ENCODE measurements at places on chromosomes 7 and 10.

DNA sequence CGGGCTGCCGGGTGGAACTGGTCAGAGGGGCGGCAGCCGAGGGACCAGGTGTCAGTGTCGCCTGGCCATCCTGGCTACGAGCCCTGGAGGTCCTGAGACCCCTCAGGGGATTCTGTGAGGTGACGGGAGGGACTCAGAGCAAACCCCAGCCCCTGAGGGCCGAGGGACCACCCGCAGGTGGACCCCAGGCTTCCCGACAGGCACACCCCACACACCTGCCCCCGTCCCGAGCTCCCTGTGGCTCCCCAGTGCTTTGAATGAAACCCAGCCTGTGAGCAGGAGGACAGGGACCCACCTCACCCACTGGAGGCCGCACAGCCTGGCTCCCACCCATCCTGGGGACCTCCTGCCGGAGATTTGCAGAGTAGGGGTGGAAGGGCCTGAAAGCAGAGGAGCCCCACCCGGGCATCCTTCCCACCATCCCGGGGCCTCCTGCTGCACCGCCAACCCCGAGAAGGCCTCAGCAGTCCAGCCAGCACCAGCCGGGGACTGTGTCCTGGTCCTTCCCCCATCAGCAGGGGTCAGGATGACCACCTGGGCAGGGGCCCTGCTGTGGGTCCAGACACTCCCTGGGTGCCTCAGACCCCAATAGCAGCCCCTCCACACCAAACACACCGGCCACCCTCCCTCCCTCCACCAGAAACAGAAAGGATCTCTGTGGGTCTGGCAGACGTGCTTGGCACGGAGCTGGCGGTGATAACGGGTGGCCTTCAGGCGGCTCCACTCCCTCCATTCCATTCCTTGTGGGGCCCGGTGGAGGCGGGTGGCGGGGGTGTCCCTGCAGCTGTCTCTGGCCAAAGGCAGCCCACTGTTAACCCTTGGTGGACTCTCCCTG, 13.9 kb downstream of the VENTX start:
- DNase-seq: no peak

DNA sequence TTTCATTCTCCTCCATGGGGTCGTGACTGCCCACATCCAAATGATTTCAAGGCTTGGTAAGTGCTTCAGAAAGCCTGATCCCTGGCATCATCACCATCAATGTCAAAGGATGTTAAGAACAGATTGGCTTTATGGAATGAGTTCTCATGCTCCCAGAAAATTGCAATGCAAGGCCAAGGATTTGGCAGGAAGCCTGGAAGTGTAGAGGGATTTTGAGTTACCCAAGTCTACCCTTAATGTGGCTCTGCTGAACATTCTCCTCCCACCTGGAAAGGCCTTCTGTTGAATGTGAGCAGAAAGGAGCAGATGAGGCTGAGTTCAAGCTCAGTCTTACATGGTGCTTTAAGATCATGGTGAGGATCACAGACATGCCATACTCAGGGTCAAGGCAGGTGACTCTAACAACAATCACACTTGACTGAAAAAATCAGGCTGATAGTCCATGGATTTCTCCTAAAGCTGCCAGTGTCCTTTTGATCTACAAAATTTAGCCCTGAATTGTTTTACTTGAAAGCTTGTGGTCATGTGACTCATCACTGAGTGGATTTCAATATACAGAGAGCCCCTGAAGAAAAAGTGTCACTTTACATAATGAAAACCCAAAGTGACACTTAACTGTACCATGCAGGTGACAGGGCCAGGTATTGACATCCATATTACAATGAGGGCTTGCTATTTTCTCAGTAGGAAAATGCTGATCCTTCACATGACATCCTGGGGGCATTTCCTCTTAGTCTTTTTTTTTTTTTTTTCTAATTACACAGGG, 111.1 kb upstream of the PDLIM1 start:
- no peak for DNase-seq

DNA sequence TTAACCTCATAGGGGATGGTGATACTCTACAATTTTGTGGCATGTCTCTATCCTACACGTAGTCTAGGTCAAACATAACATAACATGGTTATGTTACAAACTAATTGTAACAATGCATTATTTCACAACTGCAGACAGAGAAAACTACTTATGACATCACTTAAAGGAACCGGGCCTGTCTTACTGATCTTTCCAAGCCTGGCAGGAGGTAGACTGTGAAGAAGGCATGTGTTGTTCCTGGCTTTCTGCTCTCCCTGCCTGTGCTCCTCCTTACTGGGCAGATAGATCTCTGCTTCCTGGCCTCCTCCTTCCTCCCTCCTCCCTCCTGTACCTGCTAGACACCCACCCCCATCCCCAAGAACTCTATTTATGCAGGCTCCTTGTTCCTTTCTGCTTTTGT, 5.4 kb downstream of the CACNB2 start:
- DNase-seq: no peak

- no peak for DNase-seq
Observed at GRCh38 chr7:120733143-120733542, 124.8 kb downstream of the TSPAN12 start.

DNA sequence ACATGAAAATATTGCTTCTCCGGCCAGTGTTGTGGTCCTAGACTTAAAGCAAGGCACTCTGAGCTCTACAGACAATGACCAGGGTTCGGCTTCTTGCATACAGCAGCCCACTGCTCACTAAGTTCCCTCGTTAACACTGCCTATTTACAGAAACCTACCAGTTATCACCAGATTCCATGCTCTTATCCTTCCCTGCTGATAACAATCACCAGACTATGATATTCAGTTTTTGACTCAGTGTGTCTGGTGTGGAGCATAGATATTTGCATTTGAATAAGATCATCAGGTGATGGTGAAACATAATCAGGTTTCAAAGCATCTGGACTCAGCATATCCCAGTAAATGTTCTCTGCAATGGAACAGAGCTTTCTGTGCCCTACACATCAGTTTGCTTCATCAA, 182.3 kb downstream of the SNX13 start:
- no peak for DNase-seq

DNA sequence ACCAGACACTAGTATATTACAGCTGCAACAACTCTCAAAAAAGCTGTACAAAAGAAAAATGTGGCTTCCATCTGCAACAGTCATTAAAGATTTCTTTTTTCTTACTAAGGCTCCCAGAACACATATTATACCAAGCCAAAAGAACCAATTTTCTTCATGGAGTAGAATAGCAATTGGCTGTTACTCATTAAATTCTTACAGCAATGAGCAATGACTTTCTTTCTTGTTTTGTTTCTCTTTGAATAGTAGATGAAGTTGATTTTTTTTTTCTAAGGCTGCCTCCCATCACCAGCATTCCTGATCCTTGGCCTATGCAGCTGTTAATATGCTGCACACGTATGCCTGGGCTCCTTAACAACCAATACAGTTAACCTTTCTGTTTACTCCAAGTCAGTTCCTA, 36.6 kb upstream of the SPOCK2 start:
- DNase-seq: no peak

DNA sequence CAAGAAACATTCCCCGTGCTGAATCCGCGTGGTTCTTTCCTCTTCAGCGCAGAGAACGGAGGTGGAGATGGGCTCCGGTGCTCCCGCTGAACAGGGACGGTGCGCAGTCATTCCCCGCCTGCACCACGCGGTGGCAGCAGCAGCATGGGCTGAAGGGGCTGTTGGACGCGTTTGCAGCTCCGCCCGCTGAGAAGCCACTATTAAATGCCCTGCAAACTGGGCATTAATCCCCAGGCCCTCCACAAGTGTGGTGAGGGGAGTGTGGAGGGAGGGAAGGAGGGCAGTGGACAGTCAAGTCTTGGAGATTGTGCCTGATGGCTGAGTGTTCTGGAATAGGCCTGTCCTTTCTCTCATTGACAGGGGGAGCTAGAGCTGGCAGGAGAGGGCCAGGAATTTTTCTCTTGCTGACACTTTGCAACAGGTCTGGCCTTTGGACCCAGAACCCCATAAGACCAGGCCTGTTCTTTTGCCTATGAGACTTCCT, 240.2 kb upstream of the INHBA start:
- peak; percentile 36 for DNase-seq

DNA sequence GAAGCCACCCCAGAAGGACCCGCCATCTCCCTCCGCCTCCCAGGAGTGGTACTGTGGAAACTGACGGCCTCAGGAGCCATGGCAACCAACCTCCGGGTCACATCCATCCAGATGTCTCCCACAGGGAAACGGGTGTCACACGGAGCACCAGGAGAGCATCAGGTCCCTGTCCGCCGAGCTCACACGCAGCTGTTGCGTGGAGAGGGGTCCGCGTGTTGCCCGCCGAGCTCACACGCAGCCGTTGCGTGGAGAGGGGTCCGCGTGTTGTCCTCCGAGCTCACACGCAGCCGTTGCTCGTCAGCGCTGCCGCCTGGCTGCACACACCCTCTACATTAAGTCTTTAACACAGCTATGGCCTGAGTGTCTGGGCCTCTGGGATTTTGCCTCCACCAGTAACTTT, 311.1 kb upstream of the SHH start:
- no peak for DNase-seq

DNA sequence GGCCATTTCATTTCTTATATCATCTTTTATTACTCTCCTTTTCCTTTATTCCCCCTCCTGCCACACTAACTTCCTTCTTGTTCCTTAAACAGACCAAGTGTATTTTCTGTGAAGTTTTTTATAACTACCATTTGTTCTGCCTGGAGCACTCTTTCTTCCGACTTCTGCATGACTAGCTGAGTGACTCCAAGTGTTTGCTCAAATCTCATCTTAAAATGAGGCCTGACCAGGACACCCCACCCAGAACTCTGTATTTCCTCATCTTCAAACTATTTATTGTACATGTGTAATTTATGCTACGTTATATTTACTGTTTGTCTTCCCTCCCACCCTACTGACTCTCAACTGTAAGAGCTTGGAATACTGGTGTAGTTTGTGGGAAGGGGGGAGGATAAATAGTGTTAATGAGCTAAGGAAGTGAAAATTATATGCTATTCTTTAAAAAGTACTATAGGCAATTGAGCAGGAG, 3.2 kb downstream of the MINDY3 start:
- DNase-seq: no peak

DNA sequence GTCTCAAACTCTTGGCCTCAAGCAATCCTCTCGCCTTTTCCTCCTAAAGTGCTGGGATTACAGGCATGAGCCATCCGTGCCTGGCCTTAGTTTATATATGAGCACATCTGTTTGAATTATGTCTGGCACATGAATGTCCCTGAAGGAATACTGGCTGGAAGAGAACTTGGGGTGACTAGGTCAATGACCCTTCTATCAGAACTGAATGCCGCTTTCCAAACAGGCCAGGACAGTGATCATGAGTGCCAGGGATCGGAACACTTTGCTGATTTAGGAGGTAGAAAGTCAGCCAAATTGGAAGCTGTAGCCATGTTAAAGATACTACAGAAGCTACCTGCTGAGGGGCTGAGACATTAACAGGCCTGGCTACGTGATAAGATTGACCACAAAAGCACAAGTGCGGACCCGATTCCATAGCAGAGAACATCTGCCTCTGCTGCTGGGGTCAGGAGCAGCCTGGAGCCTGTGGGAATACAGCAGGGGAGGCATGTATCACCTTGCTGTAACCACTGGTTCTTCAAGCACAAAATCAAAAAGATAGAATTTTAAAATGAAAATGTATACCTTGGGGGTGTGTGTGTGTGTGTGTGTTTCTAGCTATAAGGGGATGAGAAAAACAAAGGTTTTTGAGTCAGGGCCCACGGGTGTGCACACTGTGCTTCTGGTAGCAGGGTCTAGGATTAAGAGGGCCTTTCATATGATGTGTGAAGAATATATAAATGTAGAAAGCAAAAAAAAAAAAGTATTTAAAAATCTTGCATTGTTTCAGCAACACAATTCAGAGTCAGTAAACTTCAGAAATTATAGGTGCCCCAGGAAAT, 293.7 kb downstream of the BBS9 start:
- no peak for DNase-seq

DNA sequence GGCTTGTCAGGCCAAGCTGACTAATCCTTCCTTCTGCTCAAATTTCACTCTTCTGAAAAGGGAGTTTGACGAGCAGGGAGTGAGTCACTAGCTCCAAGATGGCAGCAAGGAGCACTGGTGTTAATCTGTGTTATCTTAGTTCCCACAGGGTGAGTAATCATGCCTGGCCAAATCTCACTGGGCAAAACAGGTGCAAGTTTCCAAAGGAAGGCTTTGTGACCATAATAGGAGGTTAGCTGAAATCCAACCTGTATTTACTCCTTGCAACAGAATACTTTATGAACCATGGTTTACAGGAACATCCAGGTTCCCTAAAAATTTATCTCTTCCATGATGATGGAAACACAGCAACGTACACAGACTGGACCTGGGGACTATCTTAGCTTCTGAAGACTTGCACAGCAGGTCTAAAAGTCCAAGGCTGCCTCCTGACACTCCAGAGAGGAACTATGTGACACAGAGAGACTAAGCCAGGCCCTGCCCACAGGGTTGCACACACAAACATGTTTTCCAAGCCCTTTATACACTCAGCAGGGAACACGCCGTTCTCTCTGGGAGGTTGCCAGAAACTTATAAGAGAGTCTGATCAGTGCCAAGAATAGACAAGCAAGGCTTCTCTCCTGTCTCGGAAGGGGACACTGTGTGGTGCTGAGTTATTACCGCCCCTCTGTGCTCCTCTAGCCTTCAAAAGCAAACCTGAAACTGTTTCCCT, 46.3 kb downstream of the PDK4 start:
- no peak for DNase-seq

DNA sequence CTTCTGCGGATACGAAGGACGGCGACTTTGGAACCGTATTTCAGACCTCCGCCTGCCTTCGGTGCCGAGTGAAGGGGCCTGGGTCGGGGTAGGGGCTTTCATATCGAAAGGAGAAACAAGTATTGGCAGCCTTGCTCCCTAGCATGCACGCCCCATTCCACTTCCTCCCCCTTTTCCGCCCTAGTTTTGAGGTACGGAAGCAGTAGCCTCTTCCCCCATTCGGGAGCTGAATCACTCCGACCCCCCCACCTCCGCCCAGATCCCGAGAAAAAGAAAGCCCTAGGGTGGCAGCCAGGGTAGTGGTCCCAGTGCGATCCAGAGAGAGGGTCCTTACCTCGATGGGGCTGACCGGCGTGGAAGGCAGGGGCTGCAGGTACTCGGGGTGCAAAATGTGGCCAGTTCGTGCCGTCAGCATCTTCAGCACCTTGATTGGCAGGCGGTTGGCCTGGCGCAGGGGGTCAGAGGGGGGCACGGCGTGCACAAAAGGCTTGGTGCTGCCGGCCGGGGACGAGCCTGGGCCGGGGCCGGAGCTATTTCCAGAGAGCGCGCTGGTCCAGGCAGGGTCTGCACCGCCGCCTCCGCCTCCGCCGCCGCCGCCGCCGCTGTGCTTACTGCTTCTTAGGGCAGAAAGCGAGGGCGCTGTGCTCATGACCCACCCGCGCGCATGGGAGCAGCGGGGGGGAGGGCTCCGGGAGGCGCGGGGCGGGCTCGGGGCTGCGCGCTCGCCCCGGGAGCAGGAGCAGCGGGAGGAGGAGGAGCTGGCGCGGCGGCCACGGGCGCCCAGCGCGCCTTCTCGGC, 594 bp downstream of the ZNF503 start:
- DNase-seq: no peak

- no peak for DNase-seq
Observed at GRCh38 chr7:77482015-77482414, 55.1 kb upstream of the PTPN12 start.
